Occipital lobe (tissue), 3 donors: ENCODE measurements at places on chromosomes 4 and X.

GRCh38 chrX:369563-370101 lies 17.1 kb downstream of the PPP2R3B start:
- no peak for DNase-seq

DNA sequence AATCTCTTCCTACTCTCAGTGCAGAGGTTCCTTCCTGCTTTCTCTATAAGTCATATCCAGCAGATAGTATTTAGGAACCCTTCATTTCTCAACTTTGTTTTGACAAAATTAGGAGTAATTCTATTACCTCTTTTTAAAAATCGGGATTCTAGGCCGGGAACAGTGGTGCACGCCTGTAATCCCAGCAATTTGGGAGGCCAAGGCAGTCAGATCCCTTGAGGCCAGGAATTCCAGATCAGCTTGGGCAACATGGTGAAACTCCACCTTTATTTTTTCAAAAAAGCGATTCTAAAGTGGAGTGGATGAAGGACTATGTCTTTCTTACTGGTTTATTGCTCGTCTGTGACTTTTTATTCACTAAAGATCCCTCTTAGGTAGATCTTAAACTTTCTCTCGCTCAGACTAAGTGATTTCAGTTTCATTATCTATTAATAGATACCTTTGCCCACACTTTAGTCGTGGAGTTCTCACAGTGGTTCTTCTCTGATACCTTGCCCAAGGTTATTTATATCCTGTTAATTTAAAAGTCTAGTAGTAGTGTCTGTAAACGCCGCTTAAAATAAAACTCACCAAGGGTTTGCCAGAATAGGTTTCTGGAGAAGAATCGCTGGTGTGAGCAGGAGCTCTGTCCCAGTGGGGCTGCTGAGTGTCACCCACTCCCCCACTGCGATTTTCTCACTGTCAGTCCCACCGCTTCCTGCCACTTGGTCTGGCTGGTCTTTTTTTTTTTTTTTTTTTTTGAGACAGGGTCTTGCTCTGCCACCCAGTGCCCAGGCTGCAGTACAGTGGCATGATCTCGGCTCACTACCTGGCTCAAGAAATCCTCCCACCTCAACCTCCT lies 27.0 kb upstream of the TMEM131L start:
- DNase-seq = no peak

DNA sequence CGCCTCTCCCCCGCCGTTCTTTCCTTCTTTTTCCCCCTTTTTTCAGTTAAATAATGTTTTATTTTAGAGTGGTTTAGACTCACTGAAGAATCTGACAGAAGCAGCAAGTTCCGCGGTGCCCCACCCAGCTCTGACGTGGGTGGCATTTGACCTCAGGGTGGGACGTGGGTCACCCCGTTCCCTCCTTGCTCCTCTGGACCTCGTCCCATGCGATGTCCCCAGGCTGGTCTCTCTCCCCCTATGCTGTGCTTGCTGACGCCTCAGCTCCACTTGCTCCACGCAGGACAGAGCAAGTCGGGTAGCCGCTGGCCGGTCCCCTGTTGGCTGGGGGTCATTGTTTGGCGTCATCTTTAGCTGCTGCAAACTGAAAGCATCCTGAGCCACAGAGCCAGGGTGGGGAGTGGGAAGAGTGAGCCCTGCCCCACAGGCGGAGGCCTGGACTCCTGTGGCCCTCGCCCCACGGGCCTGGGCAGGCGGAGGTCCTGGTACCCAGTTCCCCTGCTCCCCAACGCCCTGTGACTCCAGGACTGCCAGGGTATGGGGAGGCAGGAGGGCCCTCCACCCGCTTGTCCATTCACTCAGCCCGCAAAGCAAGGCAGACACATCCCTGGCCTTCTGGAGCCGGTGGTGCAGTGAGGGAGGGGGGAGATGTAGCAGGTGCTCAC lies 30.8 kb downstream of the TRMT44 start:
- DNase-seq = no peak

DNA sequence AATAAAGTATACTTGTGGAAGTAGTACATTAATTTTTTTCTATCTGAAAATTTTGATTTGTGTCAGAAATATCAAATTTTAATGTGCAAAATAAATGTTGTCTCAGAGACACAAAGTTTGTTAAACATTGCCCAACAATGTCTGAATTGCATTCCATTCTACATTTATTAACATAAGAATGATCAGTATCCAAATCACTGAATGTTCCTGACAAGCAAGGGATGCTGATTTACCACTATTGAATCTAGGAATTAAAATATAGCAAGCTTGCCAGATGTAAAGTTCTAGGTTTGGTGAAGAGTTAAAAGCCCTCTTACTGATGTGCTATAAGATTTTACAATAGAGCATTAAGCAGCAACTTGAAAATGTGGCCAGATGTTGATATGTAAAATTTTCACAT lies 489.2 kb upstream of the CTSO start:
- no peak for DNase-seq

DNA sequence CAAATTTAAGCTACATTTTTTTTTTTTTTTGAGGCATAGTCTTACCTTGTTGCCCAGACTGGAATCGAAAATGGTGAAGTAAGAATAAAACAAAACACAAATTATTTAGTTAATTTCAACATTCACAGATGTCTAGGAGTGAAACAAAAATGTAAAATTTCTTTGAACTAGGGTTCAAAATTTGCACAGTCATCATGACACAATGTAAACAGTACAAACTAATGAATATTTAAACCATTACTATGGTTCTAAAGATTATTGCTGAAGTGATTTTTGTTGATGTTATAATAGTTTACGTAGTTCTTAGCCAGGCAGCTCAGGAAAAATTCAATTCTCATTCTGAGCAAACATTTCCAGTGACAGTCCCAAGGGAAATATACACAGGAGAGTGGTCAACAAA lies 633.1 kb downstream of the GRXCR1 start:
- DNase-seq = no peak

DNA sequence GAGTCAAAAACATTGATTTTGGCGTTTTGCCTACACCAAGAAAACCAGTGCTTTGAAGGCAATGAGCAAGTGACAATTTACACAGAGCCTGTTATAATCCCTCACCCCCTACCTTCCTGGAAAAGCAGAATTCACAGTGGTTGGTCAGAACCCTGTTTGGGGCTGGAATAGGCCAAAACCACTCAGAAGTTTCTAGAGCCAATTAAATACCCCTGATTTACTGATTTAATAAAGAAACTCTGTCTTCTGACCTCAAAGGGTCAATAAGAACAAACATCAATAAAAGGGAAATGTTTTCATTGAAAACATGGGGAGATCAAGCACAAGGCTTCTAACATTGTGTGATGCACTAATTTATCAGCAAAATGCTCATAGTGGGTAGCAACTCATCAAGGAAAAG lies 116.3 kb downstream of the UNC5C start:
- DNase-seq = no peak

GRCh38 chr4:99300934-99301333 lies 10.1 kb upstream of the ADH1A start:
- DNase-seq = no peak

DNA sequence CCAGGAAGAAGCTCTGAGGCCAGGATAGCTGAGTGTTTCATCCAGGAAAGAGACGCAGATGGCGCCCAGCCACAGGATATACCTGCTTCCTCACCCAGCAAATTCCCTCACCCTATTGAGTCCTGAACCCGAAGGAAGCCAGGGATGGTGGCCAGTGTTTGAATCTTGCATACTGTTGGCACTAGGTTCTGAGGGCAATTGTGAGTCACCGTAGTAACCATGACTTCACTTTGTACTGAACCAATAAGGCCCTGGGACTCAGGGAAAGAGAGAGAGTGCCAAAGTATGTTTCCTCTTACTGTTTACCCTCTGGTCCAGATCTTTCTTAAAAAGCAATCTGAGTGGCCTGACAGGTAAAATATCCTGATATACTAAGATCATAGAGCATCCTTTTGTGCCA lies 25.6 kb upstream of the SMIM10L2A start:
- DNase-seq = no peak

DNA sequence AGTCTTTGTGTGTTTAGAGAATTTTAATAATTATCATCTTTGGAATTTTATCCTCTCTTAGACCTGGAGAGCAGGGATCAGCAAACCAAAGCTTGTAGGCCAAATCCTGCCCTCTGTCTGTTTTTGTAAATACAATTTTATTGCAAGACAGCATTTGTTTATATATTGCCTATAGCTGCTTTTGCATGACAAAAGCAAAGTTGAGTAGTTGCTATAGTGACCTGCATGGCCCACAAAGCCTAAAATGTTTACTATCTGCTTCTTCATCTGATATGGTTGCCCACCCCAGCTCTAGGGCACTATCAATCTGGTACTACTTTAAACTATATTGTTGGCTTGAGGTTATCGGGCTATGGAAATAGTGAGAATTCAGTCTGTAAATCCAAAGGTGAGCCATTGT lies 80.3 kb downstream of the GPAT3 start:
- DNase-seq = no peak

DNA sequence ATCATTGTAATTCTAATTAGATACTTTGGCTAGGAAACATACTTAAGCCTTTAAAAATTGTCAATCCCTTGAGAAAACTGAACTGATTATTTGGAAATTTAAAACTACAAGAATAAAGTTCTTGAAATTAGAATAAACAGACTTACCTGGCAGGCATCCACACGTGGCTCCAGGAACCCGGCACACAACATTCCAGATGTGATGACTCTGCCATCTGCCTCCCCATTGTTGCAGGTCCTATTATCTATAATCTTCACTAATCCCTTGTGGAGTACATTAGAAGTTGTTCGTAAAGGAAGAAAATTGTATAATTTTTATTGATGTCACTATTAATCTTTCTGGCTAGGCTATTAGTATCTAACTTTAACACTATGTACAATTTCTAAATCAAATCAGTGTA lies 16.2 kb upstream of the GNRHR start:
- no peak for DNase-seq

DNA sequence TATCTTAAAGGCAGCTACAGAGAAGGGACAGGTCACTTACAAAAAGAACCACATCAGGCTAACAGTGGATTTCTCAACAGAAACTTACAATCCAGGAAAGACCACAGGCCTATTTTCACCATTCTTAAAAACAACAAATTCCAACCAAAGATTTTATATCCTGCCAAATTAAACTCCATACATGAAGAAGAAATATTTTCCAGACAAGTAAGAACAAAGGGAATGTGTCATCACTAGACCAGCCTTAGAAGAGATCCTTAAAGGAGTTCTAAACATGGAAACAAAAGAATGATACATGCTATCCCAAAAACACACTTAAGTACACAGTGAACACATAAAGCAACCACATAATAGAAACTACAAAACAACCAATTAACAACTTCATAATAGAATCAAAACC lies 105.6 kb downstream of the ANXA10 start:
- no peak for DNase-seq

GRCh38 chr4:17324386-17324830 lies 187.5 kb downstream of the QDPR start:
- DNase-seq = peak; percentile 36

- no peak for DNase-seq
Measured at GRCh38 chr4:152534541-152535359, 1.1 kb downstream of the FBXW7 start.

DNA sequence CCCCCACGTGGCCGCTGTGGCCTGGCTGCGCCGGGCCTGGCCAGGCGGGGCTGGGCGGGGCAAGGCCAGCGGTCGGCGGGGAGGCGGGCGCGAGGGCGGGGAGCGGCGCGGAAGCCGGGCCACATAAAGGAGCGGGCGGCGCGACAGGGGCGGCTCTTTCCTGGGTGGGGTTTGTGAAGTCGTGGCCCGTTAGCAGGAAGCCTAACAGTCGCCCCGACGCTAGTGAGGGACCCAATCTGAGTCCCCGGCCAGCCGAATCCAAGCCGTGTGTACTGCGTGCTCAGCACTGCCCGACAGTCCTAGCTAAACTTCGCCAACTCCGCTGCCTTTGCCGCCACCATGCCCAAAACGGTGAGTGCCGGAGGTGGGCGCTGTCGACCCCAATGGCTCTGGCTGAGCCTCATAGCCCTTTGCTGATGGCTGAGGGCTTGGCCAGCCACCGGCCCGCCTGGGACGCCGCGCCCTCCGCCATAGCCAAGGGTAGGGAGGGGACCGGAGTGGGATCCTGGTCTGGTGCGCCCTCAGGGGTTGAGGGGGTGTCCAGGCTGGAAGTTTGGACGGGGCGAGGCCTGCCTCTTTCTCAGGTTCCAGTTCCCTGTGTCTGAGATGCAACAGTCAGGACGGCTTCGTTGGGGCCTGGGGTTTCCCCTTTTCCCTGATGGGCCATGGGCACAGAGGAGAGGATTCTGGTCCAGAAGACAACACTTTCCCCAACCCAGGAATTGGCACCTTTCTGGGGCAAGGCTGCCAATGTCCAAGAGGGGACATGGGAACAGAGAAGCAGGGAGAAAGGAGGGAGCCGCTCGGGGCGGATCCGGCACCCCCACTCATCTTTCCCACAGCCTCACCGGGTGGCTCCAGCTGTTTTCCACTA lies at the start of gene MSN:
Gene MSN, plus strand, starts transcription at position 152 of the 874 bp plus-strand sequence. Its CDS starts 188 bp downstream, at position 340.
- peak; percentile 2 for DNase-seq

- DNase-seq = peak; percentile 4
Measured at GRCh38 chrX:103175944-103176753, 38.8 kb upstream of the BEX4 start.

DNA sequence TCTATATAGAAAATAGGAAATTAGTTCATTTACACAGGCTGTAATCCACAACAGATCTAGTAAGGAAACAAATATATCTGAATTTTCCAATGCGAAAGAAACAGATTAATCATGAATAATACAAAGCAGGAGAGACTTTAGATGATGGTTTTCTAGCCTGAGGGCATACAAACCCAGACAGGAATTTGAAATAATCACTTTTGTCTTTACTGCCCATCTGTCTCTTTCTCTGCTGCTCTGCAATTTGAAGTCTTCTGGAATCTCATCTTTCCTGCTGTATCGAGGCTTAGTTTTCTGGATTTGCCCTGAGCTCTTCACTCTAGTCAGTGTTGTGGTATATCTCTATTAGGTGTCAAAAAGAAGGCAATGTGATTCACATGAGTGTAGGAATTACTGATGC lies 711.8 kb upstream of the FAM241A start:
- DNase-seq = no peak

GRCh38 chrX:2934715-2935710 lies 5.9 kb upstream of the ARSD start:
- no peak for DNase-seq

GRCh38 chr4:88457307-88458103 lies 586 bp downstream of the HERC5 start:
- DNase-seq = no peak

DNA sequence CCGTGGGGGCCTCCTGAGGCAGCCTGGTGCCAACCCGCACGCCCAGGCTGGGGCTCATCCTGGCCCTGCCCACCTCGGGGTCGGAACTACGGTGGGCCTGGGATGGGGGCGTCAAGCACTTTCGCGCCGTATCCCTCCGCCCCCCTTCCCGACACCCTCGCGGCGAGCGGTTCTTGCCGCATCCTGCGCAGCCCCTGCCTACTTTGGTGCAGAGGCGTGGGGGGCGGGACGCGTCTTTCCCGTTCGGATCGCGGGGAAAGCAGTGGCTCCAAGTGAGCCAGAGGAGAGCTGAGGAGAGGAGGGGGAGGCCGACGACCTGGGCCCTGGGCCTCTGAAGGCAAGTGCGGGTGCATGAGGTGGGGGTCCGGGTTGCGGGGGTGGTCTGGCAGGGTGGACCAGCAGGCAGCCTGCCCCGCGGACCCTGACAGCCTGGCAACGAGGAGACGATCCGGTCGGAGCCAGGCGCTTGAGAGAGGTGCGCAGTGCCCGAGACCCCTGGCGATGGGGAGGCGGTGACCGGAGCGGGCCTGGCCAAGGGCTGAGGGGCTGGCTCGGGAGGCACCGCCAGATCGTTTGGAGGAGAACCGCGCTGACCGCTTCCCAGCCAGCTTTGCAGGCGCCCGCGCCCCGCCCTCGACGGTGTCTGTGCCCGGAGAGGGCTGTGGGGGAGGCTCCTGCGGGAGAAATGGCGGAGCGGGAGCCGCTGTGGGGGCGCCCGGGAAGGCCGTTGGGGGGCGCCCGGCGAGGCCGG lies at the start of gene GPRASP2:
Gene GPRASP2, plus strand, starts transcription at position 233 of the 751 bp plus-strand sequence. CDS start 2,422 bp downstream, outside the sequence.
- peak; percentile 19 for DNase-seq

GRCh38 chrX:39163581-39164126 lies 362.4 kb downstream of the MID1IP1 start:
- DNase-seq = no peak
